ENCODE measurements at places on chromosomes 5 and 9.

GRCh38 chr5:118144540-118144939 lies 843.8 kb downstream of the DTWD2 start:
- DNase-seq, result no peak

- no peak for DNase-seq
Measured at GRCh38 chr9:13414349-13414748, 134.9 kb upstream of the MPDZ start.

DNA sequence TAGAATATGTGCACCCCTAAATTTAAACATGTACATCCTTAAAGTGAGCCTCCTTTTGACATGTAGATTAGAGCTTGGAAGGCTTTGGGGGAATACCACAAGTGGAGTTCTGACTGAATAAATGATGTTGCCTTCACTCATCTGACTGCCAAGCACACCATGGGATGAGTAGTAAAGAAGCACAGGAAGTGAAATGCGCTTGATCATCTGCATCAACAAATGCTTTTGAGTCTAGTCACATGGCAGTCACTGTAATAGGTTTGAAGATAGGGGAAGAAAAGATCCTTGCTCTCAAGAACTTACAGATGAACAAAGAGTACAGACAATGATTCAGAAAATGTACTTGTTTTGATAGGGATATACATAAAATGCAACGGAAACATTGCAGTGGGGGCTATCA lies 62.0 kb upstream of the STARD4 start:
- no peak for DNase-seq

DNA sequence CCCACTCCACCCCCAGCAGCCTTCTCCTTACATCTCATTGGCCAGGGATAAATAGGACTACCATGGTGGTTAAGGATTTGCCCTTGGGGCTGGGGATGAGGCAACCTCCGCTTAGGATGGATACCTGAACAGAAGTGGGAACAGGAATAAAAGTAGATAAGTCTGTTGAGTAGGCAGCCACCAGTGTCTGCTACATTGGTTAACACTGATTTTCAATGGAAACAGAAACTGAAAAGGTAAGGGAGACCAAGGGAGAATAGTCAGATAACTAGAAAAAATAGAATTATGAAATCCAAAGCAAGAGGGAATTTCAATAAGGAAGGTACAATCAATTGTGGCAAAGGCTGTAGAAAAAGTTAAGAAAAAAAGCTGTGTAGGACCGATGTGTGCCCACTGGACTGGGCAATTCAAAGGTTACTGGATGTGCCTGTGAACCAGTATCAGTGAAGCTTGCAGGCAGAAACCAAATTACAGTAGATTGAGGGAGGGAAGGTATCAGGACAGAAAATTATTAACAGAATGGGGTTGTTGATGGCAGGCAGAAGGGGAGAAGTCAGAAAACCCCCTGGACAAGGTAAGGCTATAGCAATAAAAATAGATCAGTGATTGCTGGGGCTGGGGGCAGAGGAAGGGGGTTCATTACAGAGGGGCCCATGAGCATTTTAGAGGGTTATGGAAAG lies 48.7 kb downstream of the DNAJC21 start:
- DNase-seq, result no peak

DNA sequence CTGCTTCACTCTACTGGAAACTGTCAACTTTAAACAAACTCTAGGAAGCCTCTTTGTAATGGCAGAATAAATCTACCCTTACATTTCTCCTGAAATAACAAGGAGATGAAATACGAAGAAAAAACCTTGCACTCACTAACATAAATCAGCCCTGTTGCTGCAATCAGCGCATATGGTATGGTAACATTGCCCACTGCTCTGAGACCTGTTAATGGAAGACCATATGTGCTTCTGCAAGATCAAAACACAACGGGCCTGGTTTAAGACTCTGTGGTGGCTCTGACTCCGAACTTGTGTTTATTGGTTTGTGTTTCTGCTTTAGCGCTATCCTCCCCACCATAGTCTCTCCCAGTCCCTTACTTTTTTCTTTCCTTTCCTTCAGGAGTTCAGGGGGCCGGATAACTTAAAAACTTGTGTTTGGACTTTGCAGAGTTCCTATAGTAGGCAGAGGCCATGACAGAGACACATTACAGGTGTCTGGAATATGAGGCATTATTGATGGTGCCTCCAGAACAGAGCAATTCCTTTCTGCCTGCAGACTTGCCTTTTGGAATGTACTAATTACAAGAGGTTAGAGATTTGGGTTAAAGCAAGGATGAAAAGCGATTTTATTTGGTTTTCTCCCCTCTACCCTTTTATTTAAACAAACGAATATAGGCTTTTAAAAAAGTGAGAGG lies 110.8 kb downstream of the PSAT1 start:
- DNase-seq, result no peak

GRCh38 chr9:110994771-110995241 lies 43.5 kb downstream of the LPAR1 start:
- no peak for DNase-seq

DNA sequence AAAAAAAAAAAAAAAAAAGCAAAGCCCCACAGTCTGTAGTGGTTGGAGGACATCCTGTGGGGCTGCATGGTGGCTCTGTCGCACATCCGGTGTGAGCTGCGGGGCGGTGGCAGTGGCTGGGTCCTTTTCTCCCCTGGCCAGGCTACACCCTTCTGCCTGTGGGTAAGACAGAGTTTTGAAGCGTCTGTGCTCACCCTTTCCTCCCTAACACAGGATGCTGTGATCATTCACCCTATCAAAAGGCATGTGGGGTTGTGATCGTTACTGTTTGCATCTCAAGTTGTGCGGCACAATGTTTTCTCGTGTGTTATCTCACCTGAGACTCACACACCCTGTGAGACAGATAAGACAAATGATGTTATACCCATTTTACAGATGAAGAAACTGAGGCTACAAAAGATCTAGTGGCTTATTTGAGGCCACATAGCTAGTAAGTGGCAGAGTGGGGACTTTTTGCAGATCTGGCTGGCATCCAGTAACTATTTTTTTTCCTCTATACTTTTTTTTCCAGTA lies 17.5 kb downstream of the IRF1 start:
- DNase-seq, result no peak

- DNase-seq, result no peak
Measured at GRCh38 chr9:96193236-96193755, 108.7 kb downstream of the HSD17B3 start.

DNA sequence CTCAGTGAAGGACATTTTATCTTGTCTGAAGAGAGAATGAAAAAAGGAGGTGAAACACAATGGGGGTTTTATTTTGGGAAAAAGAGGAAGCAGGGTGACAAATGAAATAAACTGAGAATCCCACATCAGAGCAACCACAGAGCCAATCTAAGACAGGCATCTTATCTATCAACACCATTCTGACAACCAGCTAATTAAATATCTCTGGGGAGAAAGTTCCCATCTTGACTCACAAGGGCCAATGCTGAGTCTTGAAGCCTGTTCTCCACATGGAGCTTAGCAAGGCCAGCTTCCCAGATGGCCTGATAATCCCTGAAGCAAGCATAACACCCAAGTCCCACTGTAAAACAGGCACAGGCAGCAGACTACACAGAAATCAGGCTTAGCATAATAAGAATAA lies 30.4 kb downstream of the DPYSL3 start:
- DNase-seq, result no peak

GRCh38 chr5:139667001-139667729 lies 19.0 kb downstream of the CXXC5 start:
- no peak for DNase-seq

Measured in caudate nucleus (tissue), 63 donors.